ENCODE measurements at places on chromosomes 12 and 14.

DNA sequence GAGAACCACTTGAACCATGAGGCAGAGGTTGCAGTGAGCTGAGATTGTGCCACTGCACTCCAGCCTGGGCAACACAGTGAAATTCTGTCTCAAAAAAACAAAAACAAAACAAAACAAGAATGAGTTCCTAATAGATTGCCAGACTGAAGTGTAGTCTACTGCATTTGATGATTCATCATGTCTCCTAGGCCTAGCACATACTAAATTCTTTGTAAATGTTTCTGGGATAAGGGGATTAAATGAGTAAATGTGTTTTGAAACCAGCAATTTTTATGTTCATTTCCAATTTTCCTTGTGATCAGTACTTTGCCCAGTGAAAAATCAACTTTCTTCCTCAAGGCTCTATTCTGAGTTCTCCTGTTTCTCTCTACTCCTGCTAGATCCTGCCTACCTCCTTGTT is 2.9 kb upstream of the DYRK2 start:
- no peak for DNase-seq

DNA sequence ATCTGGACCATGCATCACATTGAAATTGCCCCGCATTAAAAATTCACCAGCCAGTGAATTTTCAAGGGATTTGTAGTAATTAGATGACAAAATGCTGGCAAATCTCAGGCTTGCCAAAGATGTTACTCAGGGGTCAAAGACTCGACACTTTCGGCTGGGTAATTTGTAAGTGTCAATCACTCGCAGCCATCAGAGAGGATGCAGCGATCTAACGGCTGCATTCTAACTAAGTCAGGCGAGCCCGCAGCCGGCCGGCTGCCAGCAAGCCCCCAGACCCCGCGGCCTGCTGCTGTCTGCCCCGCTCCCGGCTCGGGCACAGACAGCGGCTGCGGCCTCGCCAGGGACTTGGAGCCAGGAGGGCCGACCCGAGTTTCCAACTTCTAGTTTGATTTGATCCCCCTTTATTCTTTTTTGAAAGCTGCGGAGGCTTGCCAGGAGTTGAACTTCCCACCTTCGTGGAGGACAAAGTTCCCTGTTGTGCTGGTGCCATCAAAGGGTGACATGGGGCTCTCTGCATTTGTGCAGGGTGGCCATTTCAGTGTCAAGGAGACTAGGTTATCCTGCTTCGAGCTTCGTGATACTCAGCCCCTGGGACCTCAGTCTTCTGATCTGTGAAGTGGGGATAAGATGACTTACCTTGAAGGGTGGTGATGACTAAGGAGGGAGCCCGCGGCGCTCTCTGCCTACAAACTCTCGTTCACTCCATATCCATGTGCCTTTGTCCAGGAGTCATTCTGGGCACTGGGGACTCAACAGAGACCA is 169.9 kb downstream of the RBM19 start:
- no peak for DNase-seq

DNA sequence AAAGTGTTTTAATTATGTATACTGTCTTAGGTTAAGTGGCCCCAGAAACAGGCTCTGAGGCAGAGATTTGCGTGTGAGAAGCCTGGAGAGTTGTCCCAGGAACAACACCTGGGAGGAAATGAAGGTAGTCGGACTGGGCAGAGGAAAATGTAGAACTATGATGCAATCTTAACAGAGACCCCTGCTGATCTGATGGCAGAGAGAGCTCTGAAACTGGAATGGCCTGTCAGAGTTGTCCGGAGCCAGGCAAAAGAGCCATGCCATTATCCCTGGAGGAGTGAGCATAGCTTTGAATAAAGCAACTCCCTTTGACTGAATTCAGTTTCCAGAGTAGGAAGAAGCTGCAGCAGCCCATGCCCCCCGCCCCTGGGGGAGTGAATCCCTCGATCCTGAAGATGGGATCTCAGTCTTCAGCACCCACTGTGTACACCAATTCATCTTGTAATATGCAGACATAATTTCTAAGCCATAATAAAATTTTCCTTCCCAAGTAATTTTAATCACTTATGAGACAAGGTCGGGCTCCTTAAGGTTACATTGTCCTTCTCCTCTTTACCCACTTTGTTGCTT is 264.8 kb downstream of the PDZRN4 start:
- no peak for DNase-seq

- DNase-seq = no peak
Measured at GRCh38 chr14:55926007-55926406, 192.2 kb upstream of the PELI2 start.

- no peak for DNase-seq
Measured at GRCh38 chr12:104055686-104056388, 5.8 kb upstream of the GLT8D2 start.

DNA sequence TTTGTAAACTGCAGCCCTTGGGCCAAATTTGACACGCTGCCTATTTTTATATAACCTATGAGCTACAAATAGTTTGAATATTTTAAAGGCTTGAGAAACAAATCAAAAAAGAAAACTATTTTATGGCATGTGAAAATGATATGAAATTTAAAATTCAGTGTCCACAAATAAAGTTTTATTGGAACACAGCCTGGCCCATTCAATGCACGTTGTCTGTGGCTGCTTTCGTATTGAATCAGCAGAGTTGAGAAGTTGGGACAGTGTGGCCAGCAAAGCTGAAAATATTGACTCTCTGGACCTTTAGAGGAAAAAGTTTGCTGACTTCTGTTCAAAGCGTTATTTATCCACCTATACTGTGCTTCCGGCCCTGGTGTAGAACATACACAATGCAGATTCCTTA is 654.2 kb downstream of the MED13L start:
- no peak for DNase-seq

- no peak for DNase-seq
Measured at GRCh38 chr12:121918679-121919038, 267 bp downstream of the CFAP251 start.

- DNase-seq = no peak
Measured at GRCh38 chr12:97597031-97597751, 134.6 kb downstream of the RMST start.

DNA sequence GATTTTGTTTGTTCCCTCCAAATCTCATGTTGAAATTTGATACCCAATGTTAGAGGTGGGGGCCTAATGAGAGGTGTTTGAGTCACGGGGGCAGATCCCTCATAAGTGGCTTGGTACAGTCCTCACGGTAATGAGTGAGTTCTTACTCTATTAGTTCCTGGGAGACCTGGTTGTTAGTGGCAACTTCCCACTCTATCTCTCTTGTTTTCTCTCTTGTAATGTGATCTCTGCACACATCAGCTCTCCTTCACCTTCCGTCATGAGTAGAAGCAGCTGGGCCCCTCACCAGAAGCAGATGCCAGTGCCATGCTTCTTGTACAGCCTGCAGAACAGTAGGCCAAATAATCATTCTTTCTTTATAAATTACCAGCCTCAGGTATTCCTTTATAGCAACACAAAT is 29.6 kb upstream of the KCNK10 start:
- DNase-seq = no peak

DNA sequence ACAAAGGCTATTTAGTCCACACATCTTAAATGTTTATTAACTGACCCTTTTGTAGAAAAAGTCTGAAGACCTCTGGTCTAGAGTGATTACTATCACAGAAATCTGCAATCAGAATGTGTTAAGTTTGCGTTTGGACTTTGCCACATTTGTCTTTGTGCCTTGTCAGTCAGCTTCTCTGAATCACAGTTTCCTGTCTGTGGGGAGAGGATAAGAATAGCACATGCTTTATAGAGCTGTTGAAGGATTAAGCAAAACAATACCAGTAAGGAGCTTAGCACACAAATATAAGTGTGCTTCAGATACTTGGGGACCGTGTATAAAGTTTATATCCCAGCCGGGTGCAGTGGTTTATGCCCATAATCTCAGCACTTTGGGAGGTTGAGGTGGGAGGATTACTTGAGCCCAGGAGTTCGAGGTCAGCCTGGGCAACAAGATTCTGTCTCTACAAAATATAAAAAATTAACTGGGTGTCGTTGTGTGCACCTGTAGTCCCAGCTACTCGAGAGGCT is 63.0 kb upstream of the BTG1 start:
- DNase-seq = no peak

- DNase-seq = no peak
Measured at GRCh38 chr14:22546722-22547071, 42.3 kb downstream of the DAD1 start.

- DNase-seq = no peak
Measured at GRCh38 chr12:45407981-45408728, 192.3 kb downstream of the ANO6 start.

Data from activated B cell treated with CpG ODN at 0.5 μM for 24 hours (primary cell).